ENCODE measurements at places on chromosomes 3 and 15.

- no peak for DNase-seq
These were observed 11.7 kb downstream of the PXYLP1 start for GRCh38 chr3:141243271-141243707.

- no peak for DNase-seq
These were observed 11.7 kb downstream of the LRRFIP2 start for GRCh38 chr3:37162501-37163245.

GRCh38 chr3:32969656-32970055 is 18.2 kb downstream of the CCR4 start:
- no peak for DNase-seq

DNA sequence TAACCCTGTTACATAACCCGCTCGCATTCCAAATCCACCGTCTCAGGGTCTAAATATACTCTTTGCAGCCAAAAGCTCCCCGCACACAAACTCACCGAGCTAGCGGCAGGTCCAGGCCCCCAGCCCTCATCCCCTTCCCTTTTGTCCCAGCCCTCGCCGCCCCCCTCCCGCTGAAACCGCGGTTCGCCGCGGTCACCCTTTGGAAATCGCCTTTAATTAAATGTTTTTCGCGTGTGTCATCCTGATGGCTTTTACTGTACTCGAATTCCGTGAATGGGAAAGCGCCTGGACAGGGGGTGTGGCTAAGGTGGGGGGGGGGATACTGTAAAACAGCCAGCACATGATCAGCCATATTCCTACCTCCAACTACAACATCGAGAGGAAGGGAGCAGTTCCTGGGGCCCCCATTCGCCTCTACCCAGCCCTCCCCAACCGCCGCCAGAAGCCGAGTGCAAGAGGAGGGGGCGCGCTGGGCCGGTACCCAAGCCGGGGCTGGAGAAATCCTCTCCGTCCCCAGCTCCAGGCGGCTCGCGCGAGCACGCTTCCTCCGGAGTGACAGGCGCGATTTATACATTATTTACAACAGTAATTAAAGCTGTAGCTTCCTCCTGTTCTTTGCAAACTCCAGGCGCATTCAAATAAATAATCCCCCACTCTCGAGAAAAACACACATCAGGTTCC is 1.7 kb downstream of the RORA start:
- no peak for DNase-seq

DNA sequence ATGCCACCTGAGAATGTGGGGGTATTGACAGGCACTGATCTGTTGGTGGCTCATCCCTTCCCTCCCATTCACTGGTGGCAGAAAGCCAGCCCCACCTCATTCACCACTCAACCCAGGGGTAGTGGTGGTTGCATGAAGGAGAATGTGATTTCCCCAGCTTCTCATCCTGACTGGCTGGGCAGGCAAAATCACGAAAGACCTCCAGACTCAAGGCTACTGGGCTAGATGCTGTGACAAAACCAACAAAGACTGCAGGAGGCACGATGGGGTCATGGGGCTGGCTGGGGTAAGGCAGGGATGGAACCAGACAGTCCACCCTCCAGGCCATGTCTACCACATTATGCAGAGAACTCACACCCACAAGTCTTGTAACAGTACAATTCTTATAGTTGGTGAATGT is 33.9 kb downstream of the FSTL1 start:
- no peak for DNase-seq

GRCh38 chr3:113676261-113676660 is 20.2 kb downstream of the USF3 start:
- DNase-seq, result no peak

GRCh38 chr3:11878837-11879236 is 32.2 kb upstream of the TAMM41 start:
- DNase-seq, result no peak

DNA sequence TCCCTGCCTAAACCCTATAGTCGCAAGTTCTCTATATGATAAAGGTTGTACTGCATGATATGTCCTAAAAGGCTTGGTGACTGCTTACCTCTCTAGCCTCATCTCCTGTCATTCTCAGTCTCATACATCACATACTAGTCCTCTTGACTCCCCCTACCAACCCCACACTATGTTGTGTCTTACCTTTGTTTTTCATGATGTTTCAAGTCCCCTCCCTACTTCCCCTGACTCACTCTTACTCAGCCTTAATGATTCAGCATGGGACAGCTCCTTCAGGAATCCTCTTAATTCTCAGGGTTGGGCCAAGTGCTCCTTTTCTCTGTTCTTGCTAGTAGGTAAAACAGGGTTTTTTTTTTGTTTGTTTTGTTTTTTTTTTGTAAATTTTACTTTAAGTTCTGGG is 49.6 kb downstream of the SLMAP start:
- DNase-seq, result no peak

GRCh38 chr3:24305795-24306467 is 188.7 kb downstream of the THRB start:
- DNase-seq, result no peak

DNA sequence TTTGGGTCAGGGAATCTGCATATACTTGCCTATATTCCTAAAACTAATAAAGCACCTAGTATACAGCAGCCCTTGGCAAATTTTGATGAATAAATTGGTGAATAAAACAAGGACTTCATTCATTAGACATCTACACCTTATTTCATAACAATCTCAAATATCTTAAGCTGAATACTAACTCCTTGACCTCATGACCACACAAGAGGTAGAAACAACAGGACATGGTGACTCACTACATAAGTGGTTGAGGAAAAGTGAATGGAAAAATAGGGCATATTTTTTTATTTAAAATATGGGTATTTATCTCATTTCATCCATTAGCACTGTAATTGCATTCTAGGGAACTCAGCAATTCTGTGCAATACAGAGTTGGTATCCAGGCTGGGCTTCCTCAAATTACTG is 7.8 kb upstream of the STAC start:
- DNase-seq, result no peak

DNA sequence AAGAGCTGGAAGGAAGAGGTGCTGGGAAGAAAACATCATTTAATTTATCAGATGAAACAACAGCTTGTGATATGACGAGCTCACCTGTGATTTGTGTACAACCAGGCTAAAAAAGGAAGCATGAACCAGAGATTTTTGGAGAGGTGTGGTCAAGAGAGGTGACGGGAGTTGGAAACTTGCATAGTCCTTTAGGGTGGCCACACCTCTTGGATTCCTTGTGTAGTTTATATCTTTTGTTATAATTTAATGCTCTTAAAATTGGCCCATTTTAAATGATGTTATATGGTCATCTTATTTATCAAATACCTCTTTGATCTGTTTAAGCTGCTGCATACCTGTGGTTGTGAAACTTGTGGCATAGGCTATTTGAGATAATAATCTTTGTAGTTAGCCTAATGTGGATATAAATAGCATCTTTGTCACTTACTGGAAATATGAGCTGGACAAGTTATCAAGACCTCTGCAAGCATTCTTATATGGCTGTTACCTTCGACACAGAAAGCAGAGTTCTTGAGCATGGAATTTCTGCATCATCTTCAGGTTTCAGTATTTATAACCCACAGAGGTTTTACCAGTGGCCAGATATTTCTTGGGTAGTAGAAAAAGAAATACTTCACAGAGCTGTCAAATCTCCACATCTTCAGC is 49.1 kb downstream of the IL1RAP start:
- no peak for DNase-seq

DNA sequence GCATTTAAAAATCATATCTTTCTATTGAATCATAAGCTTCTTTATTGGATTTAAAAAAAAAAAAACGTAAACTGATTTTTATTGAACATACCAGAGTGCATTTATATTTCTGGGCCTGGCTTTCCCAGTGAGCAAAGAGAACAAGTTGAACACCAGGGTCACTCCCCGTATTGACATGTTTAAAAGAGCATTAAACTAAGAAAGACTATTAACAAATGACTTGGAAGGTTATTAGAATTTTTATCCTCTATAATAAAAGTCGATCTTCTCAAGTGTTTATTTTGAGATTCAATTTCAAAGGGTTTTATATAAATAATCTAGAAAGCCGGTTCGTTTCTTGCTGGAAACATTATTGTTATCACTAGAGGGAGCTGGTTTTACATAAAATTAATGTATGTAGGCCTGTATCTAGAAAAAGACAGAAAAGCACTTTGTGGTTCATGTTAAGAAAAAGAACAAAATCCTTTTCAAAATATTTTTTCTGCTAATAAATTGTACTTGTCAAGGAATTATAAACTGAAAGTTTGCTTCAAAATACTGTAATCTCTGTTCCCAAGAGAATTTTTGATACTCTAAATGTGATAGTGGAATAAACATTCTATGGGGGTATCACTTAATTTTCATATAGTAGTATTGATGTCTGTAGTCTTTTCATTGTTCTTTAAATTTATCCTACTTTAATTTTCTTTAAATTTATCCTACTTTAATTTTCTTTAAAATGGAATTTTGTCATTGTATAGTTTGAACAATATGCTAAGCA is 321.8 kb upstream of the MME start:
- DNase-seq, result no peak

DNA sequence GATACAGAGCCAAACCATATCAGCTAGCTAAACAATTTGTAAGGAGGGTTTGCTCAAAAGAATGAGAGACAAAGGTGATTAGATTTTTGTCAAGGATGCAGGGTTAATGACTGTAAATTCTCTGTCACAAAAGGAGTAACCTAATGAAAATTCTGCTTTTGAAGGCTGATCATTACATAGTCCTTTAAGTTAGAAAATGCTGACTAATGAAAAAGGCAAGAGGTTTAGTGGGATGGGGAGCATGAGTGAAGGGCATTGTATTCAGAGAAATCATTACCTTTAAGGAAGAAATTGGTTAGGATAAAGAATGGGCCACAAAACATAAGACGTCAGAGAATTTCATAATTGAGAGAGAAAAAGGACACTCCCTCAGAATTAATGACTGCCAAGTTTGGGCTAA is 97.7 kb downstream of the TP63 start:
- no peak for DNase-seq

- no peak for DNase-seq
These were observed 494.1 kb downstream of the MECOM start for GRCh38 chr3:169169340-169169963.

DNA sequence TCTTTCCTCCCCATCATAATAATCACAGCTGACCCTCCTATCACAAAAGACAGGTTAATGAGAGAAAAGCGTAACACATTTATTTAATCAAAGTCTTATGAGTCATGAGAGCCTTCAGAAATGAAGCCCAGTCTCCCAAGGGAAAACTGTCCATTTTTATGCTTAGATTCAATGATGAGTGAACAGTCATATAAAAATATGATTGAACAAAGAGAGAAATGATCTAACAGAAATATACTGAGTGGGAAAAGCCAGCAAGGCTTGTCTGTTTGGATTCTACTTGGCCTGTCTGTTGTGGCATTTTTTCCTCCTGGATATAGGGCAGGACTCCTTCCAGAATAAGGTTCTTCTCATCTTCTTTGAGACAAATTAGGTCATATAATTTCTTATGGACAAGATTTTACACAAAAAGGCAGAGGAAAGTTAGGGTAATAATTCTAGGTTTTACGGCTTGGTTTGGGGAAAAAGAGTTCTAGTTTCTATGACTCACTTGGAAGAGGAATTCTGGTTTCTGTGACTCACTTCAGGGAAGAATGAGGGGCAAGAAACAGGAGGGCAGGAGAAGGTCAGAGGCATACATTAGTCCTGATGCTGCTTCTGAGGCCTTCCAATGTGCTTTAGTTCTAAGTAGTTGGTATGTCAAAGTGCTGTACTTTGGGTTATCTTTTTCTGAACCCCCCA is 534.2 kb downstream of the ZIC1 start:
- DNase-seq, result no peak

DNA sequence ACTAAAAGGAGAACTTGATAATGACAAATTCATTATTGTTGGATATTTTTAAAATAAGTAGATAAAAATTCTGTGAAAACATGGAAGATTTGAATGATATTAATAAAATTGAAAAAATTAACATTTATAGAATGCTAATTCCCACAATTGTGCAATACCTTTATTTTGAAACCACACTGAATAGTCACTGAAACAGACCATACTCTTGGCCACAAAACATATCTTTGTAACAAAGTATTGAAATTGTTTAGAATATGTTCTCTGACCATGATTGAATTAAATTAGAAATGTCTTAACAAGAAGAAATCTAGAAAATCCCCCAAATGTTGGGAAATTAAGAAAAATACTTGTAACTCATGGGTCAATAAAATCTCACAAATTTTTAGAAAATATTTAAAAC is 49.2 kb downstream of the ARHGAP11B start:
- DNase-seq, result no peak

GRCh38 chr15:64161688-64162477 is 939 bp downstream of the PPIB start:
- no peak for DNase-seq

DNA sequence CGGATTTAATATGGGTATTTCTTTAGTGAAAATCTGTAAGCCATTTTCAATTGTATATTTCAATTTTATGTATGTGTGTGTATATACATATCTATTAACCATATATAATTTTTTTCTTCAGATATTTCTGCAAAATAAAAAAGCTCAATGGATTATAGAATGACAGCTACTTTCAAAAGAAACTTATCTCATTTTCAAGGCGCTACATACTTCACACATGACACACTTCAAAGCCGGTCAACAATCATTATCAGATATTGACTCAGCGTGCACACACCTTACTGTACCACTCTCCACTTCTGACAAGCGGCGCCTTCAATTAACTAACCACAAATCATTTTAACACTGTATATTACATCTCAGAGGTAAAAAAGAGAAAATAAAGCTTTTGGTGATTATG is 39.6 kb downstream of the ATP13A3 start:
- DNase-seq, result no peak

- DNase-seq, result no peak
These were observed 20.8 kb downstream of the MUC4 start for GRCh38 chr3:195790901-195791300.

- DNase-seq, result no peak
These were observed 6.5 kb upstream of the VPS8 start for GRCh38 chr3:184805351-184806038.

GRCh38 chr3:195078891-195079440 is 192.0 kb downstream of the XXYLT1 start:
- DNase-seq, result no peak

DNA sequence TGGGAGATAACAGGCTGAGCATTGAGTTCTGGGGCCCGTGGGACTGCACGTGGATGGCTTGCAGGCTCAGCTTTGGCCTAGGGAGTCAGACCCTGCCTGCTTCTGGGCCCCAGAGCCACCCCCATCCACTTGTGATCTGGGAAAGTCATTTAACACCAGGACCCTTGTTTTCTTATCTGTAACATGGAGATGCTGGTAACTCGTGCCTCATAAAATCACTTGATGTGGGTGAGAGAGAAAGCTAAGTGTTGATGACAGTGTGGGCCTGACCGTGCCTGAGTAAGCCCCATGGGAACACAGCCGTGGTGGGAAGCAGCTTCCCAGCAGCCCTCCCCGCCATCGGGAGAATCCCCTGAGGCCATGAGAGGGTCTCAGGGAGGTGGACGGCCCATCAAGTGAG is 378.1 kb downstream of the GABRB3 start:
- DNase-seq, result no peak

- no peak for DNase-seq
These were observed 3.4 kb downstream of the ANKRD28 start for GRCh38 chr3:15794303-15794771.

DNA sequence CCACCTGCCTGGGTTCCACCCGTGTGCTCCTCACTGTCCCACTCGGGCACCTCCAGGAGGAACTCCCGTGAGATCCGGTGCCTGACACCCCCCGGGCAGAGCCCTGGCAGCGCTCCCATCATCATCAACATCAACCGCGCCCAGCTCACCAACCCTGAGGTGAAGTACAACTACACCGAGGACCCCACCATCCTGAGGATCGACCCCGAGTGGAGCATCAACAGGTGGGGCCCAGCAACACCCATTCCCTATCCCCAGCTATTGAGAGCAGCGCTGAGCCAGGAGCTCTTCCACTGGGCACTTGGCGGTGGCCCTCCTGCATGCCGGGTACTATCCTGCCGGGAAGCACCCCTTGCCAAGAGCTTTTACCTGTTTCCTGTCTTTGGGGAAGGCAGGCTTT is 33.5 kb downstream of the PLXNA1 start:
- DNase-seq, result no peak

Measured in cortex of kidney (tissue), 1 donor.